ENCODE measurements at places on chromosomes 7 and 10.

DNA sequence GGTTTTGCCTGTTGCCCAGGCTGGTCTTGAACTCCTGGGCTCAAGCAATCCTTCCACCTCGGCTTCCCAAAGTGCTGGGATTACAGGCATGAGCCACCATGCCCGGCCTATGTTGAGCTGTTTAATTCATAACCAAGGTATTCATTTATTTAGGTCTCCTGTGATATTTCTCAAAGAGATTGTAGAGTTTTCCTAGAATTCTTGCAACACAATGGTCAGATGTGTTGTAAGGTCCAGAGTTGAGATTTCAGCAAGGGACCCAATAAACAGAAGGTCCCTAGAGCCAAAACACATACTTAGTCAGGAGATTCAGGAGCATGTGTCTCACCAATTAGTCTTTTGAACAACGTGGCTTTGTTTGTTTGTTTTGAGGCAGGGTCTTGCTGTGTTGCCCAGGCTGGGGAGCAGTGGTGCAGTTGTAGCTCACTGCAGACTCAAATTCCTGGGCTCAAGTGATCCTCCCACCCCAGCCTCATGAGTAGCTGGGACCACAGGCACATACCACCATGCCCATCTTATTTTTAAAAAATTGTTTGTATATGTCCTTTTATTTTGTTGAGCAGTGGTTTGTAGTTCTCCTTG is 321.3 kb upstream of the GALNT17 start:
- DNase-seq: no peak

- no peak for DNase-seq
These were observed 34.6 kb downstream of the ADGRA1 start for GRCh38 chr10:133122171-133122935.

GRCh38 chr7:131364767-131365344 is 37.2 kb downstream of the MKLN1 start:
- DNase-seq: no peak

- no peak for DNase-seq
These were observed 102.4 kb downstream of the CFTR start for GRCh38 chr7:117582219-117582704.

DNA sequence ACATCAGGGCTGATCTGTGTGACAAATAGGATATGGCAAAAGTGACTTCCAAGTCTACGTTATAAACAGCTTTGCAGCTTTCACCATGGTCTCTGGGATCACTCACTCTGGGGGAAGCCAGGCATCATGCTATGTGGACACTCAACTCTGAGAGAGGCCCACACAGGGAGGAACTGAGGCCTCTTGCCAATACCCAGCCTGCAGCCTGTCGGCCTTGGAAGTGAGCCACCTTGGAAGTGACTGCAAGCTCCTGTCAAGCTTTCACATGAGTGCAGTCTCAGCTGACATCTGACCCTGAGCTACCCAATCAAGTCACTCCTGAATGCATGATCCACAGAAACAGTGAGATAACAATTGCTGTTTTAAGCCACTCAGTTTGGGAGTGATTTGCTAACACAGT is 56.5 kb downstream of the MMRN2 start:
- no peak for DNase-seq

DNA sequence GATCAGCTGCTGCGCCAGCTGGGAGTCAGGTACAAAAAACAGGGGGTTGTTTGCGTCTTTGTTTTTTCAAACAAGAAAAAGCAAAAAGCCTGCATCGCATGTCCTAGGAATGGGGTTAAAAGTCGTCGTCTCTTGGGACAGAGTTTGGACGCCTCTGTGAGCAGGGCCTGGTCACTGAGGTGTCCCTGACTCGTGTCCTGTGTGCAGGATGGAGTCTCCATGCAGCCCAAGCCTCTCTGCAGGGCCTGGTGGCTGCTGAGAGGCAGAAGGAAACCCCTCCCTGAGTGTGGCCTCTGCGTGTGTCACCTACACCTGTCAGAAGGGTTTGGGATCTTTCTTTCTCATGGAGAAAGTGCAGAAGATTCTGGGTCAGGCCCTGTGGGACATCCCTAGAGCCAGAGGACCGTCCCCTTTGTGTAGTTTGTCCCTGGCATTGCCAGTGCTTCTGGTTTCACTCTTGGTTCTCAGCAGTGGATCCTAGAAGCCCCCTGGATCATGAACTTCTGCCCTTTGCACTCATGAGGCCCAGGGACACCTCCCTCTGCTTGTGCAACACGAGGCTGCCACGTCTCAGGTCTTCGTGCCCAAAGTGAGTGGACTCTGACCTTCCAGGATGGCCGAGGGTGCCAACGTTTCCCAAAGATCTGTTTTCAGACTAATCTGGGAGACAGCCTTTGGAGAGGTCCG is 75.0 kb downstream of the PRKAG2 start:
- DNase-seq: no peak

- DNase-seq: no peak
These were observed 61.8 kb downstream of the PTPRE start for GRCh38 chr10:127968659-127969058.

GRCh38 chr7:69996121-69996520 is 397.8 kb downstream of the AUTS2 start:
- no peak for DNase-seq

DNA sequence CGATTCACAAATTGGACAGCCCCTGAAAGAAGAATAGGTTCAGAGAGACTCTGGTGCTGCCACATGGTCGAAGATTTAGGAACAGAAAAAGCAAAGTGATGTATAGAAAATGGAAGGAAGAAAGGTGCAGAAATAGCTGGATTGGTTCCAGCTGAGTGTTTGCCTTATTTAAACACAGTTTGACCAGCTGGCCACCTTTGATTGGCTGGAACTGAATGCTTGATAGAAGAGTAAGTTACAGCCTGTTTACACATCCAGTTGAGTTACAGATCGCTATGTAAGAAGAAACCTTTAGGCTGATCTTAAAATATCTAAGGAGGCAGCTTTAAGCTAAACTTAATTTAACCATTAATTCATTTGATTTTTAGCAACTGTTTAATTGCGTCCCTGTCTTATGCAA is 40.3 kb upstream of the KAT6B start:
- no peak for DNase-seq

- DNase-seq: no peak
These were observed 109.6 kb downstream of the CYTH3 start for GRCh38 chr7:6162650-6163366.

- DNase-seq: peak; percentile 87
These were observed 2.1 kb upstream of the IDE start for GRCh38 chr10:92575961-92576360.

DNA sequence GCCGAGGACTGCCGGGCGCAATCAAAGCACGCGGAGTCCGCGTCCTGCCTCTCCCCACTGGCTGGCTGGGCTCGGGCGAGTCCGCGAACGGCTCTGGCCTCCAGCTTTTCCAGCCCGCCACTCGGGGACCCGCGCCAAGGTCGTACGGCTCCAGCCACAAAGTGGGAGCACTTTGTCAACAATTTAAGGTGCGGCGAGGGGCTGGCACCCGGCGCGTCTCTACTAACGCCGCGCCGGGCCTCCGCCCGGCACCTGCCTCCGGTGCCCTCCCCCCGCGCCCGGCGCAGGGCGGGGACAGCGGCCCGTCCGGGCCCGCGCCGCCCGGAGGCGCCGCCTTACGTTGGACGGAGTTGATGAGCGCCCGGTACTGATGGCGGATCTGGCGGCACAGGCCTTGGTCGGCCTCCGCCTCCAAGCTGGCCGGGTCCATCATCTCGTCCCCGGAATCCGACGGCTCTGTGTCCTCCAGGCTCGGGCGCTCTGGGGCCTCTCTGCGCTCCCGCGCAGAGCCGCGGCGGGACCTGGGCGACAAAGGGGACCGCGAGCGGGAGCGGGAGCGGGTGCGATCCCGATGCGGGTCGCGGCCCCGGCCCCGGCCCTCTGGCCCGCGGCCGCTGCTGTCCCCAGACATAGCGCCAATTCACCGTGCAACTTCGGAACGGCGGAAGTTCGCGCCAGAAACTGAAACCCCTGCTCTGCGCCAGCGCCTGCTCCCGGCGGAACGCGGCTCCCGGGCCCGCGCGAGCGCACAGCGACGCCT is at the start of gene NSMCE4A:
NSMCE4A (minus strand) TSS at position 683 of the 760 bp plus-strand sequence; CDS start at position 631, 52 bp downstream.
- DNase-seq: peak; percentile 90

- no peak for DNase-seq
These were observed 26.1 kb downstream of the OGDHL start for GRCh38 chr10:49735848-49736563.

DNA sequence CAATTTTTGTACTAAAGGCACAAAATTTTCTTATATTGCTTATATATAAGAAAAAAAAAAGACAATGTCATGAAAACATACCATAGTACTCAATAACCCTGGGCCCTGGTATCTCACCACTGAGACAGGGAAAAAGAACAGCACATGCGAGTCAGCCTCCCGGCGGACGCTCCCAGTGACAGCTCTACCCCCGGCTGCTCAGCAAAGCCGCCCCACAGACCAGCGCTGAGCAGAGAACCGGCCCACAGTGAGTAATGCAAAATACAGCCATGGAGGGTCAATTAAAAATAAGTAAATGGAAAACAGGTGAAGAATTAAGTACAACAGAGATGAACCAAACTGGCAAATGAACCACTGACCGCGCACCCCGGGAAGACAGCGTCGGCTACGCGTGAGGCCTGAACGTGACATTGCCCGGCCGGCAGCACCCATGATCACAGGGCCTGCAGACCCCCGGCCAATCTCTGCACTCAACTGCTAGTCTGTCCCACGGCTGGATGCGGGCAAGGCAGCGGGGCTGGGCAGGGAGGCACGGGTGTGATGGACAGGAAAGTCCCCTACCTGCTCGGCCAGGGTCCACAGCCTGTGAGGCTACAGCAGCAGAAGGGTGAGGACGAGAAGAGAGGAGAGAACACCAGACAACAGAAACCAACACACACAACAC is 175.9 kb downstream of the ZMYND11 start:
- DNase-seq: no peak

GRCh38 chr7:5422396-5423305 is 983 bp downstream of the TNRC18 start:
- peak; percentile 67 for DNase-seq

DNA sequence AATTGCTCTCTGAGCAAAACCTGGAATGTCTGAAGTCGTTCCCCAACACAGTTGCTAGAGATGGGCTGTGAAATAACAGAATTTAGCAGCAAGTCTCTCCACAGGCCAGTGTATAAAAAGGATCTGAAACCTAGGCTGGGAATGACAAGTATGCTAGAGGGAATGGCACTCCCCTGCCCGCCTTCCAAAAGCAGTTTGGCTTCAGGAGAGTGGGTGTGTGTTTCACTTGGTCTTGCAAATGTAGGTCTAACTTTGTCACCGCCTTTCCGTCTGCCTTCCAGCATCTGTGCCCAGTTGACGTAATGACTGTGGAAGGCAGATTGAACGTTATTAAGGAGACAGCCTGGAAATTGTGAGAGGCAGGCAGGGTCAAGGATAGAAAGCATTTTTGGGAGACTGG is 18.0 kb upstream of the MTURN start:
- DNase-seq: no peak

GRCh38 chr7:43646603-43647338 is 63.9 kb downstream of the STK17A start:
- DNase-seq: no peak

- DNase-seq: peak; percentile 60
These were observed 13.9 kb downstream of the OSBPL3 start for GRCh38 chr7:24965831-24966708.

GRCh38 chr7:138978541-138979184 is 2.5 kb downstream of the KIAA1549 start:
- DNase-seq: no peak

- DNase-seq: no peak
These were observed 12.0 kb downstream of the SEC24C start for GRCh38 chr10:73756183-73756582.

DNA sequence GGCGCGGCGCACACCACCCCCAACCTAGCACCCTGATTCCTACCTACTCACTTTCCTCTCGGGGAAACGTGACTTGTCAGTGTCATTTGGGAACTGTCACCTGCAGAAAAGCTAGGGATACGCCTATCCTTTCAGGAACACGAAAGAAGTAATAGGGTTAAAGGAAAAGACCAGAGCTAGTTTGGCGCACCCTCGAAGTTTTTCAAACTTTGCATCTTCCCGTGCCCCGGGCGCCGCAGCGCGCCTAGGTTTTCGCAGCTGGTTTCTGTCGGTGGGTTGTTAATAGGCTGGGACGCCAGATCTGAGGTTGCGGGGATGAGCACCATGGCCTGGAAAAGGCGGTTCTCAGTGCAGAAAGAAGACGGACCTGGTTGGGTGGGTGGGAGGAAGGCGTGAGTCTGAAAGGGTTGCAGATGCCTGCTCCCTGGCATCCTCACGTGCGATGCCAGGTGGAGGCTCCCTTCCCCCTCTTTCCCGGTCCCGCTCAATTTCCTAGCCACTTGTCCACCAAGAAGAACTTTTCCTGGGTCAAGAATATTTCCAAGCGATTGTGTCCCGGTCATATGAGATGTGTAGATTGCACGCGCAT is 568 bp upstream of the MEOX2 start:
- DNase-seq: no peak

DNA sequence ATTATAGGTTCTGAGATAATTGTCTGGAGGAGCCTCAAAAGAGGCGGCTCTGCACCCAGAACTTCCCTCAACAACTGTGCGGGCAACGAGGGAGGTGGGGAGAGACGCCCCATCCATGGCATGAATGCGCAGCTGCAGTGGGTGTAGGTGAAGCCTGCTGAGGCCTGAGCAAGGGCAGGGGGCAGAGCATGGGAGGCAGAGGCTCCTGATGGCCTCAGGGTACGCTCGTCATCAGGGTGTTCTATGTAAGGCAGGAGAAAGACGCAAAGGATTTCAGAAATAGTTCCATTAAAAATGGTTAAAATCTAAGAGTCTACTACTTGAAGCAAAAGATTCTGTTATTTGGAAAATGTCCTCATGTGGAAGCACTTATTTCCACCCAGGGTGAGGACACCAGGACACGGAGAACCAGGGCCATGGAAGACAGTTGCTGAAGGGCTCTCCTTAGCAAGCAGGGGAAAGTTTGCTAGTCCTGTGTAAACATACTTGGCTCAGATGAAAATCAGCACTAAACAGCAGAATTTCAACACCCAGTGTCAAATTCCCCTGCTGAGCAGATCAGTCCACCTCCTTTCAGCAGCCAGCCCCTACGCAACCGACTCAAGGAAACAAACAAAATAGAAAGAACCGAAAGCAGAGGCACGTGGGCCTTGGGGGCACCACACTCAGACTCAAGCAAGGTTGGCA is 18.9 kb downstream of the INSIG1 start:
- DNase-seq: no peak

- no peak for DNase-seq
These were observed 5.7 kb upstream of the PON2 start for GRCh38 chr7:95440394-95441038.

GRCh38 chr7:132066761-132067171 is 509.5 kb downstream of the PLXNA4 start:
- DNase-seq: no peak

GRCh38 chr10:83542774-83543411 is 596.4 kb upstream of the GHITM start:
- DNase-seq: no peak
